ENCODE measurements at places on chromosomes 11 and 22.
A peak's percentile ranks its signal among the peaks of the same experiment; 100 is the strongest.

- DNase-seq = no peak
Measured at GRCh38 chr22:39617342-39617741, 46.8 kb downstream of the CACNA1I start.

- no peak for DNase-seq
Measured at GRCh38 chr11:44403176-44403575, 93.2 kb upstream of the ALX4 start.

- DNase-seq = no peak
Measured at GRCh38 chr11:47791774-47792430, 24.8 kb upstream of the FNBP4 start.

DNA sequence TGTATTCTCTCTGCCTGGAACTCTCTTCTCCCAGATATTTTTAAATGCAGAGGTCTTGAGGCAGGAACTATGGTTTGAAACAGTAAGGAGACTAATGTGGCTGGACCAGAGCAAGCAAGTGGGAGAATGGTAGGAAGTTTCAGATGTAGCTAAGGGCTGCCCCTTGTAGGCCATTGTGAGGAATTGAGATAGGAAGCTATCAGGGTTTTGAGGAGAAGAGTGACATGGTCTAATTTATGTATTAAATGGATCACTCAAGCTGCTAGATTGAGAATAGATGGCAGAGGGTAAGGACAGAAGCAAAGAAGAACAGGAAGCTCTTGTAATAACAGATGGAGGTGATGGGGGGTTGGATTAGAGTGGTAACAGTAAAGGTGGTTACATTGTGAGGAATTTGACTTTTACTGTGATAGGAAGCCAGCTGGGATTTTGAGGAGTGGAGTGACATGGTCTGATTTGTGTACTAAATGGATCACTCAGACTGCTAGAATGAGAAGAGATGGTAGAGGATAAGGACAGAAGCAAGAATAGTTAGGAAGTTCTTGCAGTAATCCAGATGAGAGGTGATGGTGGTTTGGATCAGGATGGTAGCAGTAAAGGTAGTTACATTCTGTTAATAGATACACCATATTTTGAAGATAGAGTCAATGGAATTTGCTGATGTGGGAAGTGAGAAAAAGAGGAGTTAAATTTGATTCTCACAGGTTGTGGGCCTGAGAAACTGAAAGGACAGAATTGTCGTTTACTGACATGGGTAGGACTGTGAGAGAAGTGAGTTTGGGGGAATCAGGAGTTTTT lies 63.0 kb downstream of the HIPK3 start:
- no peak for DNase-seq

DNA sequence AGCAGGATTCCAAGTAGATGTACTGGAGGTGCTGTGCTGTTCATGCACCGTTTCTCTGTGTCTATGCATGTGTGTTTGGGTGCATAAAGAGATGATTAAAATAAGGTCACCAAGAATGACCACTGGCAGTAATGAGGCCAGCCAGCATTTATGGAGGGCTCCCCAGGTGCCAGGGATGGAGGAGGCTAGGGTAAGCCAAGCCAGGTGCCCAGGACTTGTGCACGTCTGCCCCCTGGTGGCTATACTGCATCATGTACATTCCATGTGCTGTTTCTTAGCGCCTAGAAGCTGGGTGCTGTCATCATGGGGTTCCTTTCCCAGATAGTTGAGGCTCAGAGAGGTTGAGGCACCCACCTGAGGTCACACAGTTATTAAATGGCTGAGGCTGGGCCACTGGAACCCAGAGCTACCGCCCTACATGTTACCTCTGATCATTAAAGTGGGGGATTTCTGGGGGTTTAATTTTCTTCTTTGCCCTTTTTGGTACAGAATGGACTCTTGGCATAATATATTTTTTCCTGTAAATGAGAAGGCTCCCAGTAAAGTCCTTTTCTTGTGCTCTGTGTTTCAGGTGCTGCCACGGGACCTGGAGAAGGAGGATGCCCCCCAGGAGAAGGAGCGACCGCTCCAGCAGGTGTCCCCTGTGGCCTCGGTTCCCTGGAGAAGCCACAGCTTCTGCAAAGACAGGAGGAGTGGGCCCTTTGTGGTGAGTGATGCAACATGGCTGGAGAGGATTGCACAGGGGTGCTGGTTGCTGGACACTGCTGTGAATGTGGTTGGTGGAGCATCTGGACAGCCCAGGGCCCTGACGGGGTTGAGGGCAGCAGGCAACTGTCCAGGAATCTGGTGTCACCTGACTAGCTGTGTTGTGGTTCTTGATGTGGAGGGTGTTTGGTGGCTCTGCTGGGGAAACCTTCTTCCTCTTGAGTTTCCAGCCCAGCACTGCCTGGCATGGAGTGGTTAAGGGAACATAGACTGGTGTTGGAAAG lies 96.4 kb downstream of the KIAA1671 start:
- DNase-seq = peak; percentile 41

GRCh38 chr11:47268448-47269001 lies 1.4 kb upstream of the MADD start:
- DNase-seq = no peak

GRCh38 chr11:117489999-117490679 lies 162.5 kb downstream of the CEP164 start:
- no peak for DNase-seq

DNA sequence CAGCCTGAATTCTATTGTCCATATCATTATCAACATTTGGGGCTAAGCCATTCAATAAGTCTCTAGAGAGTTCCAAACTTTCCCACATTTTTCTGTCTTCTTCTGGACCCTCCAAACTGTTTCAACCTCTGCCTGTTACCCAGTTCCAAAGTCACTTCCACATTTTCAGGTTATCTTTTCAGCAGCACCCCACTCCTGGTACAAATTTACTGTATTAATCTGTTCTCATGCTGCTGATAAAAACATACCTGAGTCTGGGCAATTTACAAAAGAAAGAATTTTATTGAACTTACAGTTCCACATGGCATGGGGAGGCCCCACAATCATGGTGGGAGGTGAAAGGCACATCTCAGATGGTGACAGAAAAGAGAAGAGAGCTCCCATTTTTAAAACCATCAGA lies 5.8 kb downstream of the OR5AK2 start:
- DNase-seq = no peak

DNA sequence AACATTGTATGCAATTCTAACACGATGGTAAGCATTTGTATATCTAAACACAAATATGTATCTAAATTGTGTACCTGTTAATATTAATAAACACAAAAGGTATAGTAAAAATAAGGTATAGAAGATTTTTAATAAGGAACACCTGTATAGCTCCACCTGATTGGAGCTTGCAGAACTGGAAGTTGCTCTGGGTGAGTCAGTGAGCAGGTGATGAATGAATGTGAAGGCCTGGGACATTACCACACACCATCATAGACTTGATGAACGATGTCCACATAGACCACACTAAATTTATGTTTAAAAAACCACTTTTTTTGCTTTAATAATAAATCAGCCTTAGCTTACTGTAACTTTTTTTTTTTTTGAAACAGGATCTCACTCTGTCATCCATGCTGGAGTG lies 97.6 kb upstream of the CLMP start:
- no peak for DNase-seq

GRCh38 chr11:75779960-75780359 lies 11.4 kb downstream of the DGAT2 start:
- no peak for DNase-seq

GRCh38 chr22:46010207-46010867 lies 33.4 kb upstream of the WNT7B start:
- DNase-seq = no peak

GRCh38 chr11:110903830-110904229 lies 191.6 kb upstream of the ARHGAP20 start:
- peak; percentile 8 for DNase-seq

- DNase-seq = no peak
Measured at GRCh38 chr11:31790649-31791048, 20.5 kb downstream of the PAX6 start.

DNA sequence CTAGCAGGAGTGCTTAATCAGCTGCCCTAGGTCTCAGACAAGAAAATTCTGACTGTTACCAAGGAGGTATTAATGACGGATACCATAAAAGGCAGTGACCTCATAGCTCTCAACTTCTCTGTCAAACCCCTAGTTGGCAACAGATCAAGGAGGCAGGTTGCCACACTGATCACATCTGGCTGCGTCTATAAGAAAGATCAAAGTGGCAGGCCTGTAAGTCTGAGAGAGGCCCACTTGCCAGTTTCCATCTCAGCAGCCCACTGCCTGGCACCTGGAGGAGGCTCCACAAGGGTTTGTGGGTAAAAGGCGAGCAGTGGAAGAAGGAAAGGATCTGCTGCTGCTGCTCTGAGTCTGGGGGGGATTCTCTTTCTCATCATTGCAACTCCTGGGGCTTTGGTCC lies 239.6 kb upstream of the MPPED2 start:
- no peak for DNase-seq

DNA sequence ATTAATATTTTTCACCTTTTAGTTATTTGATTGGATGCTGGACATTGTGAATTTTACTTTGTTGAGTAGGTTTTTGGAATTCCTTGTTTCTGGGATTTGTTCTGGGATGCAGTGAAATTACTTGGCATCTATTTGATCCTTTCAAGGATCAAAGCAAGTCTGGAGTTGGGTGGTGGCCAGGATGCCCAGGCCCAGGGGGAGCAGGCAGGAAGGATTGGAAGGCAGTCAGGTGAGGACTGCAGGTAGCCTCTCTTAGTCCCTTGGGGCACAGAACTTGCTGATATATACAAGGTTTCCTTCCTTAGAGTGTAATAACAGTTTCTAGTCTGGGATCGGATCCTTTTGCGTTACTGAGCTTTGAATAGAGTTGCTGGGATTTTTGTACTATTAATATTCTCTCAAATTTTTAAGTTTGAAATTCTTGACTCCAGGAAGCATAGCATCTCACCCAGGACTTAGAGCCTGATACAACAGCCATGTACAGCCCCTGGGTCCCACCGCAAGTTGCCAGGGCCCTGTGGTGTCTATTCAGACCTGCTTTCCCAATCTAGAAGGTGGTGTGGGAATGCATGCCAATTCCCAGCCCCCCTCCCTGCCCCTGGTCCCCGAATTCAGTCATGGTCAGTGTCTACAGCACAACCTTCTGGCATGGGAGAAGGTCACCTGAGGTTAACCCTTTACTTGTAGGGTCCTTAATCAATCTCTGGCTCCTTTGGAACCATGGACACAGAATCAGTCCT lies 6.1 kb downstream of the ZNF74 start:
- DNase-seq = no peak

GRCh38 chr11:129278586-129279319 lies 86.6 kb upstream of the ARHGAP32 start:
- no peak for DNase-seq

DNA sequence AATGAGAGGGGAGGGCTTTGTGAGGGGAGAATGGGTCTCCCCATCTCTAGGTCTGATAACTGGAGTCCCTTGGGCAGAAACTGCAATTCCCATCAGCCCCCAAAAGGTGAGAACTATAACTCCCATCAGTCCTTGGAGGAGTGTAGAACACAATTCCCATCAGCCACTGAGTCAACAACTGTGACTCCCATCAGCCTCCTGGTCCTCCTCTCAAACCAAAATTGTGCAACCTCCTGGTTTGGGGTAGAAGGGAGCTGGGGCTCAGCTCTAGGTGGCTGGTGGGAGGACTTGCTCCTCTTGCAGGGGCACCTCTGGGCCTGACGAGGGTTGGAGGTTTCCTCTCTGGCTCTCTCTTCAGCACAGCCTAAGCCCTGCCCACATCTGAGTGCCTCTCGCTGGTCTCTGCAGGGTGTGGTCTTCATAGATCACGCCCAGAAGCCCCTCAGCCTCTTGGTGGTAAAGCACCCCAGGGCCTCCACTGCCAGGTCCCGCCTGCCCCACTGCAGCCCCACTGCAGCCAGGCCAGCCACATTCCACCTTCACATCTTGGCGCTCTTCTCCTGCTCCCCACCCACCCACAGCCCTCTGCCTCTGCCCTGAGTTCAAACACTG lies 18.5 kb downstream of the SLC22A12 start:
- no peak for DNase-seq

DNA sequence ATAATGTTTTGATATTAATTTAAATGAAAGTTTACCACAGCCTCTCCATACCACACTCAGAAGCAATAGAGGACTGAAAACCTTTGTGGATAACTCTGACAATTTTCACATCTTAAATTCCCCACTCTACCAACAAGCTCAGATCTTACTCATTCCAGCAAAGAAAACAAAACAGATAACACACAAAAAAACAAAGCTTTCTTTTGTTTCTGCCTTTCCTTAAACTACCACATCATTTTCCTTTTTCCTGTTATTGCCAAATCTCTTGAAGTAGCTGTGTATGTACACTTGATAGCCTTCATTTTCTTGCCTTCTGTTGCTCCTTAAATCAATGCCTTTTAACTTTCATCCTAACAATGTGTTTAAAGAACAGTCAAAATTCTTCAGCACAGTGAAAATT lies 484.9 kb downstream of the NTM start:
- no peak for DNase-seq

DNA sequence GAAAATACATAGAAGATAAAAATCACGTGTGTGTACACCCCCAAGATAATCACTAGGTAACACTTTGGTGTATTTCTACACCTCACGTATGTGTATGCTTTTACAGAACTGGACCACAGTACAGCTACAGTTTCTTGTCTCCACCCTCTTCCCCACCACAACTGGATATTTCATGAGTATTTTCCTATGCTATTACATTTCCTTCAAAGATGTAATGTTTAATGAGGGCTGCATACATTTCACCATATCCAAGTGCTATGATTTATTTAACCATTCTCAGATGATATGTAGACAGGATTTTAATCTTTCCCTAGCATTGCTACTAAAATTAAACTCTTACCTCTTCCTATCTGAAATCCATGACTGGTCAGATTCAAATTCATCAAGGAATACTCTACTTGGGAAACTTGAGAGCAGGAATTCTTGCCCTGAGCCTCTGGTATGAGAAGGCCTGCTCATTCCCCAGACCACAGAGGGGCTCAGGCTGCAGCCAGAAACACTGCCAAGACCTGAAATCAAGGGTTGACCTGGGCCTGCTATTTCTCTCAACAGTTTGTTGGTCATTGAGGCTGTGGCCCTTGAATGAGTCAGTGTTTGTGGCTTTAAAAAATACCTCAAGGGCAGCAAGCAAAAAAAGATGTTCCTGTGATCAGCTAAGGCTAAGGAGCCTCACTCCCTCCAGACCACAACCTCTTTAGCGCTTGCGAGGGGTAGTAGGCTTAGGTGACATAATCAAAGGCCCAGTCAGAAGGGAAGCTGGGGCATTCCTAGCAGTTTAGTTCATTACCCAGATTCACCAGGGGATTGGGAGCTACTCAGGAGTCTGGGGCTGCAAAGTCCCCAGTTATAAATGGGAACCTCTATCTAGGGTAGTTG lies 55.5 kb downstream of the ABTB2 start:
- DNase-seq = no peak

DNA sequence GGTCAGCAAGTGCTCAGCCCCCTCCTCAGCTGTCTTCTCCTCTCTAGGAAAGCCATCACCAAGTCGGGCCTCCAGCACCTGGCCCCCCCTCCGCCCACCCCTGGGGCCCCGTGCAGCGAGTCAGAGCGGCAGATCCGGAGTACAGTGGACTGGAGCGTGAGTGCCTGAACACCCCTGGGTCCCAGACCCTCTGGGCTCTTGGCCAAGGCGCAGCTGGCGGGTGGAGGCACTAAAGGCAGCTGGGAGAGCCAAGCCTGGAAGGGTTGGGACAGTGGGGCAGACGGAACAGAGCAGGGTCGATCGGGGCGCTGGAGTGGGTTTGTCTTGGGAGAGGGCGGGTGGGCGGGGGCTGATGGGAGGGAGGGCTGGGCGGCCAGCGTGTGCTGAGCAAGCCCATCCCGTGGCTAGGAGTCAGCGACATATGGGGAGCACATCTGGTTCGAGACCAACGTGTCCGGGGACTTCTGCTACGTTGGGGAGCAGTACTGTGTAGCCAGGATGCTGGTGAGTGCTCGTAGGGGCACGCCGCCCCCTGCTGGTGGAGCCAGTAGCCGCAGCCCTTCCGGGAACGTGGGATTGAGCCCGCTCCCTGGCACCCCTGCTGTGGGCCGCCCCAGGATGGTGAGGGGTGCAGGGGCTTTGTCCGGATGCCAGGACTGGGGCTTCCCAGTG lies 14.1 kb upstream of the MDK start:
- DNase-seq = peak; percentile 38

All from NCI-H2081 (cell line).